ENCODE measurements at places on chromosomes 6 and 20.
A peak's percentile ranks its signal among the peaks of the same experiment; 100 is the strongest.

DNA sequence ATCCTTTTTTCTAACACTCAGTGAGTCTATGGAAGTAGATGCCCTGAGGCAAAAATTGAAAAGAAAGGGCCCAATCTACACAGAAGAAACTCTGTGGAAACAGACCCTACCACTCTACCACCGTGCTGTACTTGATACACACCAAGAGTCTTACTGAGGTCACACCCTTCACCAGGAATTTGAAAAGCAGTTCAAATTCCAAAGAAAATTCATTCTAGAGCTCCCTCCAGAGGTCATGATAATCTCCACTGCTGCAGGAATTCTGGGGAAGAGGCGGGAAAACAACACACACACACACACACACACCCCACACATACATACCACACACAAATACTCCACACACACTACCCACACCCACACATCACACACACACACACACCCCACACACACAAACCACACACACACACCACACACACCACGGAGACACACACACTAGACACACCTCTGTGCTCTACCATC is 336.8 kb downstream of the HDGFL1 start:
- no peak for DNase-seq

DNA sequence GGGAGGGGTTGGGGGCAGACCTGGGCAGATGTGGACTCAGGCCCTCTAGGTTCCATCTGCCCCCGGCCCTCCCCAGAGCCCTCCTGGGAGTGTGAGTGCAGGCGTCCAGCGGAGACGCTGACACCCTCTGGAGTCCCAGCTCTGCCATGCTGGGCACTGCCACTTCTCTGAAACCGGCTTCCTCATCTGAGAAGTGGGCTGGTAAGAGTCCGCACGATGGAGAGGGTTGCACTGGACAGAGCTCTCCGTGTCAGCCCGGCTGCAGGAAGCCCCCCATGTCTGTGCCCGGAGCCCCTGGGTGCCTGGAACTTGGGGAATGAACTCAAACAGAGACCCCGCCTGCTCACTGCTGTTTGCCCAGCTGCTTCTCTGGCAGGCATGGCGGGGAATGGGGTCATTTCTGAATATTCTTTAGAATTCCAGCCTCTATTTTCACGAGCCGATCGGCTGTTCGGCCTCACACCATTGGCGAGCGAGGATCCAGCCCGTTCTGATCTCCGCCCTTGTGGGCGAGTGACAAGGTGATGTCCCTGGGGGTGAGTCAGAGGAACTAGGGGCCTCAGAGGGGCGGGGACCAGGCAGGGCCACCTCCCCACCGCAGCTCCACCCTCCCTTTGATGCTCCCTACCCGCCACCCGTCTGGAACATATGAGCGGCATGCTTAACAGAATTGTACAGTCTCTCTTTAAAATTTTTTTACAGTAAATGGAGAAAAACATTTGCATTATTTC is 47.8 kb upstream of the GATA5 start:
- peak; percentile 90 for DNase-seq

DNA sequence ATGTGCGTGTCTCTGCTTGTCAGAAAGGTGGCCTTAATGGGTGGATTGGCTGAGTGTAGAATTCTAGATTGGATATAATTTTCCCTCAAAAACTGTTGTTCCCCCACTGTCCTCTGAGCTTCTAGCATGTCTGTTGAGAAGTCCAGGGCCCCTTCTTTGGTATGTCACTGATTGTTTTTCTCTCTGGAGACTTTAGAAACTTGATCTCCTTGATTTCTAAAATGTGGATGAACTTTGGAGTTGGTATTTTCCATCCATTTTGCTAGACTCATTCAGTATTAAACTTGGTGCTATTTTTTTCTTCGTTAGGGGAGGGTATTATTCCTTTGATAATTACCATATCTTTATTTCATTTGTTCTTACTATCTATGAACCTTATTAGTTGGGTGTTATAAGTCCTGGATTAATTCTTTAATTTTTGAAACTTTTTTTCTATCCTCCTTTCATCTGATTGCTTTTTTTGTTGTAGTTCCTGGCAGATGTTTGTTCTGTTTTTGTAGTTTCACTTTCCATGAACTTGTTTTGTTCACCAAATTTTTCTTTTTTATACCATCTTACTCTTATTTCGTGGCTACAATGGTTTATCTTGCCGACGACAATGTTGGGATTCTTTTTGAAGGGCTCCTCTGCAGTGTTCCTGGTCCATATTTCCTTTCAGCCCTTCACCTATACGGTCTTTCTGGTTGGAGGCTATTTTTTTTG is 68.4 kb downstream of the ARID1B start:
- DNase-seq = no peak

- DNase-seq = no peak
Measured at GRCh38 chr20:59050437-59050836, 7.9 kb upstream of the PRELID3B start.

- DNase-seq = no peak
Measured at GRCh38 chr6:74671558-74672025, 534.3 kb downstream of the COL12A1 start.

GRCh38 chr20:25269833-25270170 is 21.9 kb downstream of the PYGB start:
- no peak for DNase-seq

- DNase-seq = no peak
Measured at GRCh38 chr6:41728954-41729353, 6.5 kb downstream of the TFEB start.

GRCh38 chr6:112563368-112563767 is 216.2 kb downstream of the RFPL4B start:
- DNase-seq = no peak

GRCh38 chr20:22723659-22724058 is 139.3 kb upstream of the FOXA2 start:
- DNase-seq = no peak

DNA sequence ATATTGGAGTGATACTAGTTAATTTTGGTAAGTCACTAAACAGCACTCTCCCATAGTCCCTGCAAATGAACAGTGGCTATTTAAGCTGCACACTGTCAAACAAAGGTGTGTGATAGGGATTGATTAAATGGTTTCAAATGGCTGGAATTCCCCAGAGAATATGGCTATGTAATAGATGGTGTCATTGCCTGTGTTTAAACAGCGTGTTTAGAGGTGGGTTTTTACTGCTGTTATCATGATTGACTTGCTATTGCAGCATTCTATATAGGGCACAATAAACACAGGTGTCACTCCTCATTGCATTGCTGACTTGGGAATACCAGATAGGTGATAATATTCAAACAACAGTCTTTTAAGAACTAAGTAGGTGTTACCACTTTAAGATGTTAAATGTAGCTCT is 171.7 kb upstream of the MAN1A1 start:
- DNase-seq = no peak

- DNase-seq = no peak
Measured at GRCh38 chr20:6057691-6058090, 3.8 kb upstream of the LRRN4 start.

DNA sequence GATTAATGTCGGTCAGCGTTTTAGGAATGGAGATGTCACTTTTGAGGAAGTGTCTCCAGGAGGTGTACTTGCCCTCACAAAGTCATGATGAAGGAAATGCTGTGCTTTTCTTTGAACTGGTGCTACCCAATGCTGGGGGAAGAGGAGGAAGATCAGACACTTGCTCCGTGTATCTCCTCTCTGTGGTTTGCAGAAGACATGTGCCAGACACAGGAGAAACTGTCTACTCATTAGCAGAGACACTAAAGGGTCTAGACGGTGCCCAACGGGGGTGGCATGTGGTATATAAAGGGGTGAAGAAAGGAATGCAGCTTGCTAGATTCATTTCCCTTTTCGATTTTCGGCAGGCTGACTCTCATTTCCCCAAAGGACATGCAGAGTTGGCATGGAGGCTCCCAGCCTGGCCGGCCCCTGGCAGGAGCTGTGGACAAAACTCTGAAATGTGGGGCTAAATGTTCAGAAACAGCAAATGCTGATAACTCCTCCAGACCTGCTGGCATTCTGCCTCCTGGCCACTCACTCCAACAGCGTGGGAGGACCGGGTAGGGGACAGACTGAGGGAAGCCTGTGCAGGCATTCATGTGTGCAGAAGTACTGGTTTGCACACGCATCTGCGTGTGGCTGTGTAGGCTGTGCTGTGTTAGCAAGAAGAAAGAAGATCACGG is 59.6 kb upstream of the QKI start:
- DNase-seq = no peak

DNA sequence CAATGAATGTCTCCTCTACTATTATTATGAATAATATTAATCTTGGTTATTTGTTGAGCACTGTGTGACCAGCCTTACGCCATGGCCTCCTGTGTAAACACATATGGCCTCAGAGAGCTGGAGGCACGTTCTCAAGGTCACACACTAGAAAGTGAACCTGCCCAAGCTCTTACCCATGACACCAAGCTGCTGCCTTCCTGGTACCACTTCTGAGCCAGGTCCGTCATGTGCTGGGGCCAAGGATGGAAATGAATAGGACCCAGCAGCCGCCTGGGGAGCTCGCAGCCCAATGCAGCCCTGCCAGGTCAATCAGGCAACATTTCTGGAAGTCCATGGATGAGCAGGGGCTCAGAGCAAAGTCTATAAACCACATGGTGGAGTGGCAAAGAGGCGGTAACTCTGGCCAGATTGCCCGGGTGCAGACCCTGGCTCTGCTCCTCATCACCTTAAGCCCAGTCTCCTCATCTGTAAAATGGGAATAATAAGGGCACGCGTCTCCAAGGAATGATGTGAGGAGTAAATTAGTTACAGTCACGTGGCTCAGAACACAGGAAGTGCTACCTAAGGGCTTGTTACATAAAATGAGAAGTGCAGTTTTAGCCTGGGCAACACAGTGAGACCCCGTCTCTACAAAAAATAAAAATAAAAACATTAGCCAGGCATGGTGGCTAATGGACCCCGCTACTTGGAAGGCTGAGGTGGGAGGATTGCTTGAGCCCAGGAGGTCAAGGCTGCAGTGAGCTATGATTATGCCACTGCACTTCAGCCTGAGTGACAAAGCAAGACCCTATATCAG is 61.5 kb downstream of the JPH2 start:
- no peak for DNase-seq

DNA sequence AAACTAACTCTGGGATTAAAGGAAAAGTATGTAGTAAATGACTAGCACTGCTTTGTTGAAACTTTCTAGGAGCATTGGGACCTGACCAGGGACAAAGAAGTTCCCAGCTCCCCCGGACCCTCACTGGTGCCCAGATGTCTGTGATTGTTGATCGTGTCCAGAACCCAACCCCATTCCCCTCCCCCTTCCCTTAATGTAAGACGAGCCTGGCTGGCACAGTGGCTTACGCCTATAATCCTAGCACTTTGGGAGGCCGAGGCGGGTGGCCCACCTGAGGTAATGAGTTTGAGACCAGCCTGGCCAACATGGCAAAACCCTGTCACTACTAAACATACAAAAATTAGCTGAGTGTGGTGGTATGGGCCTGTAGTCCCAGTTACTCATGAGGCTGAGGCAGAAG is 750.3 kb downstream of the CBLN4 start:
- no peak for DNase-seq

- DNase-seq = peak; percentile 69
Measured at GRCh38 chr20:728256-728944, 39.9 kb downstream of the SLC52A3 start.

DNA sequence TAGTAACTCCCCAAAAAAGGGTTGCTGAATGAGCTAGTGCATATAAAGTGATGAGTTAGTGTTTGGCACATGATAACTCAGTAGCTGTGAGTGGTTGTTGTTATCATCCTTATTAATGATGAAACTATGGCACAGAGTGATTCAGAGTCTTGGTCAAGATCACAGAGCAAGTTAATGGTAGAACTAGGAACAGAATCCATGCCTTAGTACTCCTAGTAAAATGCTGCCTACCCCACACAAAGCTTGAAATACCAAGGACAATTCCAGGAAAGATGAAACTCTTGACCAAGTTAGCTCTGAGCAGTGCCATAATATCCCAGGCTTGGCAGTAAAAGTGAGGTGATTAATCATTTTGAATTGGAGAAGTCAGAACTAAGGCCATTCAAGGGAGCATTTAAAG is 109.1 kb upstream of the ENPP5 start:
- DNase-seq = no peak

DNA sequence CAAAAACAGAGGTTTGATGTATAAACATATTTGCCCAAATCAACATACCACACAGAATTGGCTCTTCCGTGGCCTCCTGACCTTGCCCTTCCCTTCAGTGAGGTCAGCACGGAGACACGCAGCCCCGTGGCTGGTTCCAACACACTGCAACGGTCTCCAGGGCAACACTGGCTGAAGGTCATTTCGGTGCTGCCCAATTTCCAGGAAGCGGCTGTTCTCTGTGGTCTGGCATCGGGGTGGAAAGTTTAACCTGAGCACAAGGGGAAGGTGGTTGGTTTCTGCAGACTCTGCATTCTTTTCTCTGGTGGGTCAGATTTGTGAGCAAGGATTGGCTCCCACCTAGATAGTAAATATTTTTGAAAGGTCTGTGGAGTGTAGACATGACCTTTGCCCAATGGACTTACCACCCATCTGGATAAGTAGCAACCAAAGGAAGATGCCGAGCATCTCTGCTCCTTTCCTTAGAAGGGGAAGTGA is 177.6 kb upstream of the PHACTR1 start:
- no peak for DNase-seq

GRCh38 chr6:81145506-81145905 is 607.0 kb downstream of the TENT5A start:
- DNase-seq = no peak

- DNase-seq = no peak
Measured at GRCh38 chr6:100105919-100106529, 112.0 kb upstream of the MCHR2 start.

DNA sequence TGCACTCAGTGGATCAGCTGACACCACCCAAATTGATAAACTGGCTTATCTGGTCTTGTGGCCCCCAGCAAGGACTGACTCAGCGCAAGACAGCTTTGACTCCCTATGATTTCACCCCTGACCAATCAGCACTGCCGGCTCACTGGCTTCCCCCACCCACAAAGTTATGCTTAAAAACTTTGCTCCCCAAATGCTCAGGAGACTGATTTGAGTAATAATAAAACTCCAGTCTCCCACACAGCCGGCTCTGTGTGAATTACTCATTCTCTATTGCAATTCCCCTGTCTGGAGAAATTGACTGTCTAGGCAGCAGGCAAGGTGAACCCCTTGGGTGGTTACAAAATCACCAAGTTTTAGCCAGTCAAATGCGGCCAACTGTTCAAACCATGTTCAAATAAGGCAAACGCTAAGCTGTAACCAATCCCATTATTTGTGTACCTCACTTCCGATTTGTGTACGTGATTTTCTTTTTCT is 32.5 kb downstream of the SLC22A2 start:
- peak; percentile 74 for DNase-seq

- DNase-seq = no peak
Measured at GRCh38 chr20:53786071-53786444, 192.4 kb upstream of the ZNF217 start.

Data from activated naive CD4-positive, alpha-beta T cell treated with anti-CD3 and anti-CD28 coated beads for 36 hours (primary cell).